ENCODE measurements at places on chromosomes 7 and 10. TPM values are rescaled to one million over a fixed set of nuclear protein-coding genes. Genes with fewer than 3 reads are reported as not detected.

Gene HNRNPA2B1
- 646 TPM for total RNA-seq

Gene GNGT1
- not detected for total RNA-seq

Gene BBIP1
- 68.7 TPM for total RNA-seq

Gene NPTX2
- not detected for total RNA-seq

Gene CCDC7
- total RNA-seq = 9.2 TPM

Gene SLC13A1
- total RNA-seq = not detected

Gene SUN3
- total RNA-seq = 0.22 TPM

DNA sequence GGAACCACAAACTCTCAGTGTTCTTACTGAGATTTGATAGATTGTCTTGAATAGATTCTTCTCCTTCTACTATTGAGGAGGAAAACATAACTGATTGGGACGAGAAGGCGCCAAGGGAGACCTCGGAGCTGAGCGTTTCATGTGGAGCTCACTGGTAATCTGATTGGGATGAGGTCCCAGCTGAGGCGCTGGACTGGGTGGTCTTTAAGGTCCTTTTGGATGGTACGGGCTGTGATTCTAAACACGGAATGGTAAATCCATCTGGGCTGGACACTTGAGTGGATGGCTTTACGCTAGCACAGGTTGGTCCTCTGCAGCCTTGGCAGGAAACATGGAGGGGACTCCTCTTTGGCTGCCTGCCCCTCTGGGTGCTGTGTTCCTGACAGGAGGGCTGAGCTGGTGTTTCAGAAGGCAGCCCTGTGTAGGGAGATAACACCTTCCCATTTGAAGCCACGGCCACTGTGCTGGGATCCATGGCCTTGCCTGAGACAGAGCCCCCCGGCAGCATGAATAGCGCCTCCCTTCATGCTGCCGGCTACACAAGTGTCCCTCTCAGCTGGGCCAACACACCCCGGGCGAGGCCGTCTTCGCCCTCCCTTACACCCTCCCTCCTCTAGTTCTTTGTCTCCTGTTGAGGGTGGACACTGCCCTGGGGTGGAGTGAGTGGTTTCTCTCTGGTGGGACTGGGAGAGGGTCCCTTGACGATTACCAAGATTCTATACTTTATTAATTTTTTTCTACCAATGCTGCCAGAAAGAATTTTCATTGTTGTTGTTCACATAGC, 203.2 kb upstream of the SHH start:
- H3K36me3 ChIP-seq = no peaks in the 10 kb centered on the region
- H3K4me1 ChIP-seq = no peaks in the 10 kb centered on the region
- H3K27me3 ChIP-seq = peaks cover 21% of the 10 kb centered on the region
- H3K4me3 ChIP-seq = no peak overlapping the region
- DNase-seq = no peak

DNA sequence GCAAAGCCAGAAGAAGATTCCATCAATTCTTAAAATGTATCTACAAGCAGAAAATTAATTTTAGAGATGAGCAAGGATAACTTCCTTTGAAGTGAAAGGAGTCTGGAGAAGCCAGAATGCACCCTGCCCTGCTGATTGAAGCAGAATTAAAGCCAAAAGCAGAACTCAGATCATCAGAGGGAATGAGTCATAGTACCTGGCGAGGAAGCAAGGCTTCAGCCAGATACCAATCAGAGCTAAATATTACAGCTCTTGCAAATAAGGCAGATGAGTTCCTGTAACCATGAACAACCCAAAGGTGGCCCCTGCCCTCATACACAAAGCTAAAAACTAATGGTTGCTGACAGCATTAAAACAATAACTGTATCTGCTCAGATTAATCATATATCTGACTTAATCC, 10.4 kb downstream of the HTR7 start:
- no peaks in the 10 kb centered on the region for H3K27me3 ChIP-seq
- peak overlapping the region; percentile 33 for H3K4me3 ChIP-seq
- DNase-seq = peak; percentile 82
- peak overlapping the region; percentile 80 for H3K27ac ChIP-seq
- peaks cover 14% of the 10 kb centered on the region for H3K36me3 ChIP-seq

- no peaks in the 10 kb centered on the region for H3K27me3 ChIP-seq
- no peak overlapping the region for H3K4me3 ChIP-seq
- H3K36me3 ChIP-seq = no peaks in the 10 kb centered on the region
- H3K27ac ChIP-seq = no peak overlapping the region
- no peaks in the 10 kb centered on the region for H3K4me1 ChIP-seq
These were observed 29.6 kb upstream of the TMEM213 start for GRCh38 chr7:138768241-138768640.

GRCh38 chr7:30249986-30250774, 34.2 kb upstream of the ZNRF2 start:
- H3K36me3 ChIP-seq = no peaks in the 10 kb centered on the region
- no peak overlapping the region for H3K4me3 ChIP-seq
- H3K4me1 ChIP-seq = peaks cover 10% of the 10 kb centered on the region
- H3K27me3 ChIP-seq = no peaks in the 10 kb centered on the region
- DNase-seq = no peak

DNA sequence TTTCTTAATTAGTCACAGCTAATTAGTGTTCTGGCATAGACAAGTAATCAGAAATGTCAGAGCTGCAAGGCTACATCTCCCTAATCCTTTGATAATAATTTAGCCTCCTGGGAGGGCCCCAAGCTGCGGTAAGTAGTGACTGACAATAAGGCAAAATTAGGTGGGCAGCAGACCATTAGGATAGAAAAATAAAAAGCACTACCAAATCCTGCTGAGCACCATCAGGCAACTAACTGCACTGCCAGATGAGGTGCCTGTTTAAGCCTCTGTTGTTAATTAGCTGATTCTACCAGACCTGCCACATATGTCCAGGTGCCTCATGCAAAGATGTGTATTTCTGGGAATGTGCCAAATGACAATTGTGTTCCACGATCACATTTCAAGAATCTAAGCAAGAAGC, 32.5 kb upstream of the FEZF1 start:
- H3K27me3 ChIP-seq = no peaks in the 10 kb centered on the region
- DNase-seq = no peak
- no peaks in the 10 kb centered on the region for H3K4me1 ChIP-seq
- H3K36me3 ChIP-seq = no peaks in the 10 kb centered on the region
- no peak overlapping the region for H3K27ac ChIP-seq

DNA sequence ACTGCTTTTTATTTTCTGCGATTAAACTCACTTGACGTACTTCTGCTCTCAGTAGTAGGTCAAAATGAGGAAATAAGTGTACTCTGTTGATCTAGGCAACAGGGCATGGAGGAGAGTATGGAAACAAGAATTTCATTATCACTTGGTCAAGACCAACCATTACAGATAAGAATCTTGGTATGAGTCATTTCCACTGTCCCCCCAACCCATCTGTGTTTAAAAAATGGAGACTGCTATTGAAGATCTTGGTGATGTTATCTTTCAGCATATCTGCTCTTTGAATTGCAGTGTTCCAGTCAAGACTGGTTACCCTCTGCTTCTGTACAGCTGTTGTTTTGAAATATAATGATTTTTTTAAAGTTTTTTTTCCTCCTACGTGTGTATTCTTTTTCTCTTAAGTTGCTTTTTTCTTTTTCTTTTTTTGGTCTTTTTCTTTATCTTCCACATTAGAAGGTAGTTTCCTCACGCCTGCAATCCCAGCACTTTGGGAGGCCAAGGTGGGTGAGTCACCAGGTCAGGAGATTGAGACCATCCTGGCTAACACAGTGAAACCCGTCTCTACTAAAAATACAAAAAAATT, 11.7 kb downstream of the STAM start:
- no peak overlapping the region for H3K4me3 ChIP-seq
- peaks cover 43% of the 10 kb centered on the region for H3K4me1 ChIP-seq
- DNase-seq = peak; percentile 37

GRCh38 chr7:50538478-50538877, 26.7 kb downstream of the DDC start:
- DNase-seq = no peak
- no peaks in the 10 kb centered on the region for H3K27me3 ChIP-seq
- peaks cover 17% of the 10 kb centered on the region for H3K4me1 ChIP-seq
- no peak overlapping the region for H3K27ac ChIP-seq
- no peak overlapping the region for H3K4me3 ChIP-seq

DNA sequence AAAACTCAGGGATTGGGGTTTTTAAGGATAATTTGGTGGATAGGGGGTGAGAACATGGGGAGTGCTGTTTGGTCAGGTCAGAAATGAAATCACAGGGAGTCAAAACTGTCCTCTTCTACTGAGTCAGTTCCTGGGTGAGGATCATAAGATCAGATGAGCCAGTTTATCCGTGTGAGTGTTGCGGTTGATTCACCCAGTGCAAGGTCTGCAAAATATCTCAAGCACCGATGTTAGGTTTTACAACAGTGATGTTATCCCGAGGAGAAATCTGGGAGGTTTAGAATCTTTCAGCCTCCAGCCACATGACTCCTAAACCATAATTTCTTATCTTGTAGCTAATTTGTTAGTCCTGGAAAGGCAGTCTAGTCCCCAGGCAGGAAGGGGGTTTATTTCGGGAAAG, 31.7 kb upstream of the AGR2 start:
- H3K4me3 ChIP-seq = no peak overlapping the region
- no peaks in the 10 kb centered on the region for H3K4me1 ChIP-seq
- no peak for DNase-seq

GRCh38 chr7:37100735-37101331, 347.8 kb downstream of the ELMO1 start:
- no peaks in the 10 kb centered on the region for H3K36me3 ChIP-seq
- H3K4me1 ChIP-seq = peaks cover 6% of the 10 kb centered on the region
- DNase-seq = no peak
- no peak overlapping the region for H3K4me3 ChIP-seq

GRCh38 chr10:6929148-6929830, 349.2 kb upstream of the PRKCQ start:
- H3K36me3 ChIP-seq = no peaks in the 10 kb centered on the region
- H3K27ac ChIP-seq = peak overlapping the region; percentile 21
- no peaks in the 10 kb centered on the region for H3K27me3 ChIP-seq
- no peak overlapping the region for H3K4me3 ChIP-seq
- no peak for DNase-seq
- H3K4me1 ChIP-seq = peaks cover 20% of the 10 kb centered on the region

DNA sequence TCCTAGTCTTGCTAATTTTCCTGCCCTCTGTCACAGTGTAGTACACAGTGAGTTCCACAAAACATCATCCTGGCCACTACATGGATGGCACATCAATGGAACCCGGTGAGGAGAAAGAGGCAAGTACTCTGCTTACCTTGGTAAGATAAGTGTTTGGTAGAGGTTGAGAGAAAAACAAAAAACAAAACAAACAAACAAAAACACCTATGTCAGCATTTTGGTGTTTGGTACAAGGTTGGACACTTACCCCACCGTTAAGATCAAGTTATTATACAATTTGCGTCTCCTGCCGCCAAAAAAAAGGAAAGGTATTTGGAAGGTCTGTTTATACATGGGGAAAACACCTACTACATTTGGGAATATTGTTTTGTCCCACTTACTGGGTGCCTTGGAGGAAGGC, 72.7 kb downstream of the ZNF248 start:
- H3K4me1 ChIP-seq = no peaks in the 10 kb centered on the region
- H3K27me3 ChIP-seq = no peaks in the 10 kb centered on the region
- DNase-seq = no peak
- H3K36me3 ChIP-seq = no peaks in the 10 kb centered on the region

- no peaks in the 10 kb centered on the region for H3K36me3 ChIP-seq
- no peak for DNase-seq
- no peaks in the 10 kb centered on the region for H3K27me3 ChIP-seq
- H3K27ac ChIP-seq = no peak overlapping the region
- no peak overlapping the region for H3K4me3 ChIP-seq
These were observed 88.0 kb upstream of the ADAM12 start for GRCh38 chr10:126476246-126476645.

DNA sequence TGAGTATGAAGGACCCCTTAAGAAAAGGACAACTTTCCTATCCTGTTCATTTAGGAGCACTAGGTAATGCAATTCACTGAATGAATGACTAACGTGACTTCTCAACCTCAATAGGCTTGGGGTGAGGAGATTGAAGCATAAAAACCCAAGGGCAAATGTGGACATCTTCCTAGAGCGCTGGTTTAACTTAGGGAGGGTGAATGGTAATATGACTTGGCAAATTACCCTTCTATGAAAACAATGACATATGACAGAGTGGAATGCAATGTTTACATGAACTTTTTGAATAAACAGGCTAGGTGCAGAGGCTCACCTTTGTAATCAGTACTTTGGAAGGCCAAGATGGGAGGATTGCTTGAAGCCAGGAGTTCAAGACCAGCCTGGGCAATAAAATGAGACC, 83.9 kb upstream of the ANK3 start:
- peak overlapping the region; percentile 29 for H3K27ac ChIP-seq
- no peaks in the 10 kb centered on the region for H3K27me3 ChIP-seq
- H3K36me3 ChIP-seq = no peaks in the 10 kb centered on the region
- peak; percentile 78 for DNase-seq
- H3K4me3 ChIP-seq = no peak overlapping the region
- H3K4me1 ChIP-seq = peaks cover 7% of the 10 kb centered on the region

- DNase-seq = peak; percentile 35
- no peaks in the 10 kb centered on the region for H3K36me3 ChIP-seq
- peak overlapping the region; percentile 8 for H3K27ac ChIP-seq
These were observed 37.1 kb upstream of the SRI start for GRCh38 chr7:88256906-88257305.

GRCh38 chr7:132065193-132065988, 509.0 kb upstream of the PODXL start:
- H3K4me3 ChIP-seq = no peak overlapping the region
- no peaks in the 10 kb centered on the region for H3K27me3 ChIP-seq
- peak; percentile 88 for DNase-seq
- H3K27ac ChIP-seq = peak overlapping the region; percentile 87
- H3K4me1 ChIP-seq = peaks cover 11% of the 10 kb centered on the region

Data from MCF 10A (cell line).